ENCODE measurements at places on chromosomes 7 and 10. TPM values are rescaled to one million over a fixed set of nuclear protein-coding genes. Genes with fewer than 3 reads are reported as not detected.

DNA sequence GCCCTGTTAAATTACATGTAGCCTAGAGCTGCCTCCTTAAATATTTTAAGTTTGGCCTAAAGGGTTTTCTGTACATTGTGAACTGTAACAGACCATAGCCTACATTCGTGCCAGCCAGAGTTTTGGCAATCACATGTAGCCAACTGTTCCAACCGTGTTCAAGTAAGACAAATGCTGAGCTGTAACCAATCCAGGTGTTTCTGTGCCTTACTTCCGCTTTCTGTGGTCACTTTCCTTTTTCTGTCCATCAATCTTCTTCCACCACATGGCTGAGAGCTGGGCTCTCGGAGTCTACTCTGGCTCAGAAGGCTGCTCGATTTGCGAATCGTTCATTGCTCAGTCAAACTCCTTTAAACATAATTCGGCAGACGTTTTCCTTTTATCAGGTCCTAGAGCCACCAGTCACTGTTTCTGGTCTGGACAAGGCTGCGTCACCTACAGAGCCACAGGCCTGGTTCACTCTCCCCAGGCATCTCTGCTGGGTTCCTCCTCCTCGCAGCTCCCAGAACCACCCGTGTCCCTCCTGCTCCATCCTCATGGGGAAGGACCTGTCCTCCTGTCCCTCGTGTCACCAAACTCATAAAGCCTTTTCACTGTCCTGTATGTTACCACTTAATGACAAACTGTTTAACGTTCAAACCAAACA is 158.0 kb upstream of the RHEB start:
- no peak for DNase-seq

The IFIT1B gene
- 0.15 TPM for total RNA-seq

DNA sequence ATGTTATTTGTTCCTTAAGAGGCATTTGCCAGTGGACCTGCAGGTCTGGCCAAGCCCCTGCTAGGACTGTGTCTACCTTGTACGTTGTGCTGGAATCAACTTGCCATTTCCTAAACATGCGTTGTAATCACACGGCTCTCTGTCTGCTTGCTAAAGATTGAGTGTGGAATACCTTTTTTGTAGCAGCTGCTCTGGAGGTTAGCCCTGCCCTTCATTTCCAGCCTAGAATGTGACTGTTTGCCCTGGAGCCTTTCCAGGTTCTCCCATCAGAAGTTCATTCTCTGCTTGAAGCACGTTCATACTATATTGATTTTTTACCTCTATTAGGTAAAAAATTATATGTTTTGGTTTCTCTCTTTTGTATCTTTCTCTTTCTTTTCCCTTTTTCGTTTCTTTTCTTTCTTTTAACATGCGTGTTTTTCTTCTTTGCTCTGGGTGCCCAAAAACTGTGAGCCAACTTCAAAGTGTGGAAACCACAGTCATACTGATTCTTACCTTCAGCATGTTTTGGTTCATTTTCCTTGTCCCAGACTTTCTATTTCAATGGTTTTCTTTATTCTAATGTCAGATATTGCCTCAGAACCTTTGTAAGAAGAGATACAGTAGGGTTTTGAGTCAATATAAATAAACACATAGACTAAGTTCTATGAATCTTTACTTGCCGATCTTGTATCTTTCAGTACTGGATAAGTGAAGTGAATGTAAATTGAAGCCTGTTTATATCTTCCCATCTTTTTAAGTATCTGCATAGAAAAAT is 111.9 kb upstream of the RPA3 start:
- DNase-seq, result no peak

DNA sequence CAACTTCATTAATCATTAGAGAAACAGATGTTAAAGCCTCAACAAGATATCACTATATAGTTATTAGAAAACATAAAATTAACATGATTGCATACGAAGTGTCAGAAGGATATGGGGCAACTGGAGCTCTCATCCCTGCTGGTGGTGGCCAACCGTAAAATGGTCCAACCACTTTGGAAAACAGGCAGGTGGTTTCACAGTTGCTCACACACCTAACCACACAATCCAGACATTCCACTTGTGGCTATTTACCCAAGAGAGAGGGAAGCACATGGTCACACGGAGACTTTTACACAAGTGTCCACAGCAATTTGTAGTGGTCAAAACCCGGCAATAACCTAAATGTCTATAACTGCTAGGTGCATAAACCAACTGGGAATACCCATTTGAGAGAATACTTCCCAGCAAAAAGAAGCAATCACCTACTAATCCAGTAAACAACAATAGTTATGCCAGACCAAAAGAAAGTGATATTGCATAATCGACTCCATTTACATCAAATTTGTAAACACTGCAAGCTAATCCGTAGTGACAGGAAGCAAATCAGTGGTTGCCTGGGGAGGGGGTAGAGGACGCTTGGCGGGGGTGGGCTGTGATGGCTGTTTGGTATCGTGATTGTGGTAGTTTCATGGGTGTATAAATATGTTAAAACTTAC is 91.8 kb downstream of the LARP4B start:
- no peak for DNase-seq

DNA sequence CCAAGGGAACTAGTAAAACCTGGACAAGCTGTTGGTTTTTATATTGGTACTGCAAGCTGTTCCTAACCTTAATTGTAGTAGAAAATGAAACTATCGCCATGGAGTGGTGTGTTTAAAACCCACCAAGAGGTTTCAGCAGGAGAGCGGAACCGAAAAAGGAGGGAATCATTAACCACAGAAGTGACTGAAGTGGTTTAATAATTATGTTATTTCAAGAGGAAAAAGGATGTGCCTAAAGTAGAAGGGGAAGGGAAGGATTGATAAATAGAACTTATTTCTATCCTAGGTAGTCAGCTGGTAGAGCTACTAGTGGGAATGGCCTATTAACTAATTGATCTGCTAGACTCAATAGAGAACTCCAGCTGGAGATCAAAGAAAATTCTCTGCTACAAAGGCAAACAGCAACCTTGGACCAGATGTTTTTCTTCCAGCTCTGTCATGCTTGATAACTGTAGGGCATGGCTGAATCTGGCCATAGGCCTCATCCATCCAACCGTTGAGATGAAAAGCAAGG is 91.8 kb downstream of the BAMBI start:
- DNase-seq, result no peak

- DNase-seq, result no peak
Measured at GRCh38 chr10:127402596-127403409, 146.3 kb upstream of the NPS start.

DNA sequence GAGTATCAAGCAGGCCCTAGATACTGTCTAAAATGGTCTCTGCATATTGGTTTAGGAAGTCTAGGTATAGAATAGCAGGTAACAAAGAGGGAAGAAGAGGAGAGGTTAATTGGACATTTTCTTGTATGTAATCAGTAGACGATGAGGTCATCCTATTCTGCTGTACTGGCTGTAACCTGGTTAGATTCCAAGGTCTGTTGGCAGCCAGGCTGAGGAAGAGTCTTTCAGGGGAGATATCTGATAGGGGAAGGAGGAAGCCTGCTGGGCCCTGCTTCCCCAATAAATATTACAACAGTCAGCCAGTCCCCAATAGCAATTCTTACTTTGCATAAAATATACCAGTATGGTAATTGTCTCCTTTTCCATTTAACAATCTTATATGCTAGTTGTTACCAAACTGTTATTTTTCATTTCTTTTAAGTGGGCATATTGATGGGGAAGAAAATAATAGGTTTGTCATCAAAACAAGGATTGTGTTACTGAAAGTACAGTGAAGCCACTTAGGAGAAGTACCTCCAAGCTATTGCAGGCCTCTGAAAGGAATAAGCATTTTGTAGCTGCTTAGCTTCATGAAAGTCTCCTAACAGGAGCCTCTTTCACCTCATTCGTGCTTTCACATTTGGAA is 186.4 kb downstream of the LRRC4 start:
- DNase-seq, result no peak

DNA sequence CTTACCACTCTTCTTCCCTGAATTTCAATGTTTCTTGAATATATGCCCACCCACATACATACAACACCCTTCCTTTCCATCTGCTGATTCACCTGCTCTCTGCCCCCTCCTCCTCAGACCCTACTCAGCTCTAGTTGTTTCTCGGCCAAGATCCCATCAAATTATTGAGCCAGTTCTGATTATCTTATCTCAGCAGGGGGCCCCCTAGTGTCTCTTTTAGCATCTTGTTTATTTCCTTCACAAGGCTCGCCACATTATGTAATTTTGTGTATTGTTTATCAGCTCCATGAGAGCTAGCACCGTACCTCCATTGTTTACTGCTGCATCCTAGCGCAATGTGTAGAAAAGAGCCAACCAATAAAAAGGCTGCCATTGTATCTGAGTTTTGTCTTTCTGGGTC is 71.9 kb downstream of the FAM13C start:
- no peak for DNase-seq

- DNase-seq, result peak; percentile 31
Measured at GRCh38 chr10:110803830-110804338, 67.8 kb upstream of the PDCD4 start.

- no peak for DNase-seq
Measured at GRCh38 chr7:289209-289755, 688 bp upstream of the FOXL3 start.

DNA sequence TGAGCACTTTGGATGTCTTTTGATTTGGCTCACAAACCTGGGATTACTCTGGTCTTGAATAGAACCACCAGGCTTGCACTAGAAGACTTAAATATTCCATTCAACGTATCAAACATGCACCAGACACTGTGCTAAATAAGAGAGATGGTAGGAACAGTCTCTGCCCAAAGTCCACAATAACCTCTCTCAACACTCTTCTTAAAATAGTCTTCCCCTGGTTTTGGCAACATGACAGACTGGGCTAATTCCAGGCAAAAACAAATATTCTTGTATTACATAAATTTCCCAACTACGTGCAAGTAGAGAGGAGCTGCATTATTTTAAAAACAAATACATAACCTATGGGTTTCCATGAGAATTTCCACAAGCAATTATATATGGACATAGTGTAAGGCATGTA is 64.8 kb upstream of the PAPSS2 start:
- no peak for DNase-seq

DNA sequence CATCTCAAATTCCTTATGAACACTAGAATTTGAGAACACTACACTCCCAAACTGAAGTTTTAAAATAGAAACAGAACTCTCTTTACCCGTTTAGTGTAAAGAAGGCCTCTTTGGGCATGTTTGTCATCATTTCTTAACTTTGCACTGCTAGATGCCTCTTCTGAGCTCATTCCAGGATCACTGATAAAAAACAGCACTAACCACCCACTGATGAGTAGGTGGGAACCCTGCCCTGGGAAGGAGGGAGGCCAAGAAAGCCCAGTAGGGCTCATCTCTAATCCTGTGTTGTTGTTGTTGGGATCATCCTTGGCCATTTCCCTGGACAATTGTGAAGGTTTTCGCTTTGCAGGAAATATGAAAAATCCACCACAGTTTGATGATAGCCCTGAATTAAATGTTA is 68.2 kb downstream of the CUBN start:
- DNase-seq, result no peak

The SLC16A12 gene
- total RNA-seq, result not detected

- DNase-seq, result no peak
Measured at GRCh38 chr7:84181628-84182027, 13.0 kb downstream of the SEMA3A start.

DNA sequence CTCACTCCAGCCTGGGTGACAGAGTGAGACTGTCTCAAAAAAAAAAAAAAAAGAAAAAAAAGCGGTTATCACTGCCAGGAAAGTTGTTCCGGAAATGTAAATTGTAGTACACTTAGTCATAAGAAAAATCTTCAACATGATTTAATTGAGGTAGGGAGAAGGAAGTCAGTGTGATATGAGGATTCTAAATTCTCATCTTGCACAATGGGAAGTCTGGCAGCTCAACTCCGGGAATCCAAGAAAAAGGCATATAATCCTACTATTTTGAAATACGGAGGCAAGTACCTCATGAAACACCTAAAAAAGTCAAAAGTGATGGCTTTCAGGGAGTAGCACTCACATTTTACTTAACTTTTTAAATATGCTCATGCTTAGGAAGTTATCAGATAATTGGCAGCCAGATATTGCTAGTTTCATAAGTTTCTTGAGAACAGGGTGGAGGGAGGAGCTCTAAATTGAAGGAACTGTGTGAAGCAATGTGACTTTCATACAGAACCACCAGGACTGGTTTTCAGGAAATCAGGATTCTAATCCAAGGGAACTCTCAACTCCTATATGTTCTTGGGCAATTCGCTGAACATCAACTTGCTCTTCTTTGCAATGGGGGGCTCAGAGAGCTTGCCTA is 2.7 kb upstream of the C7orf25 start:
- no peak for DNase-seq

The CPXM2 gene
- not detected for total RNA-seq

The CHCHD1 gene
- total RNA-seq, result 31.4 TPM

DNA sequence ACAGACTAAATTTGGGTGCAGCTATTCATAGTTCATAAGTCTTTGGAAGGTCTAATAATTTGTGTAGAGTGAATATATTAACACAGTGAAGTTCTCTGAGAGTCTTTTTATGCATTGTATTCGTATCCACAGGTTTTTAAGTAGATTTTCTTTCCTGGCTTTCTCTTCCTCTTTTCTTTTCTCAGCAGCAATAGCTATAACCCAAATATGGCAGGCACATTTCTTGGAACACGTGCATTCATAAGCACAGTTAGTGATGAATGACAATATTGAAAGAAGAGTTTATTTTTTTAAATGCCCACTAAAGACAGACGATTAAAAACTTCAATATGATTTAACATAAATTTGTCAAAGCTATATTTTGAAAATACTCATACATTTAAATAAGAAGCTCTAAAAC is 220.5 kb upstream of the MBL2 start:
- DNase-seq, result no peak

The ZFAND2A gene
- 34.6 TPM for total RNA-seq

The PDE6C gene
- not detected for total RNA-seq

DNA sequence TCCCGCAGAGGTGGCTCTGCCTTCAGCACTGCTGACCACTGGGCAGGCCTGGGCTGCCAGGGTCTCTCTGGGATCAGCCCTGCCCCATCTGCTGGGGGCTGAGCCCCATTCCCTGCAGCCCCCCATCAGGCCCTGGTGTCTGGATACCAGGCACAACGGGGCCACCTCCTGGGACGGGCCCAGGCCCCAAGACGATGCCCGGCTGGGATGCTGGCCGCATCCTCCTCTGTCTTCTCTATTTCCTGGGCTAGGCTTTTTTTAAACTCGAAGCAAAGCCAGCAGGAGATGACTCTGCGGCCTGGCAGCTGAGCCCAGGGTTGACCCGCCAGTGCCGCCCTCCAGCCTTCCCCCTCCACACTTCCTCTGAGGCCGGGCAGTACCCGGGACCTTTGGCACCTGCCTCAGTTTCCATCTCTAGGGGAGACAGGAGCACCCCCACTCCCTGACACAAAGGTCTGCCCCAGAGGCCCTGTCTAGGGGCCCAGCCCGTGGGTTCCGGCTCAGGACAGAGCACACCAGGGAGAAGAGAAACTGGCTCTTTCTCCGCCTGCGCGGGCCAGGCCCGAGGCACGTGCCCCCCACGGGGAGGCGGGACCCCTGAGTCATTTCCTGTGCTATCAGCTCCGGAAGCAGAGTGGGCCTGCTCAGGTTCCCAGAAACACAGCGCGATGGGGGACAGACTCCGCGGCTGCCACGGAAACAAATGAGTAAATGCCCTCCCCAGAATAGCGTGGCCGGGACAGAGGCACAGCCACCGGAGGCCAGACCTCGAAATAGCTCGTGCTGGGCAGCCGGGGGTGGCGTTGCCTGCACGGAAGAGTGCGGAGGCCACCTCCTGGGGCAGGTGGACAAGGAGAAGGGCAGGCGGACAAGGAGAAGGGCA is 84.6 kb upstream of the PDGFA start:
- DNase-seq, result peak; percentile 96

- DNase-seq, result no peak
Measured at GRCh38 chr7:17289074-17289645, 9.3 kb upstream of the AHR start.

The ADRA2A gene
- not detected for total RNA-seq

- peak; percentile 31 for DNase-seq
Measured at GRCh38 chr10:7411671-7412128, 866 bp upstream of the SFMBT2 start.

GRCh38 chr7:12508554-12508953 is 62.0 kb upstream of the SCIN start:
- no peak for DNase-seq

Data from activated CD4-positive, alpha-beta memory T cell treated with anti-CD3 and anti-CD28 coated beads, Interleukin-2, amount 10 ng/mL, durations not matched to agents 7 days and 5 days (primary cell).